ENCODE measurements at places on chromosomes 4 and X.

- no peak for DNase-seq
These were observed 34.7 kb downstream of the CSN3 start for GRCh38 chr4:70277121-70277520.

- no peak for DNase-seq
These were observed 27.4 kb downstream of the FAM13A start for GRCh38 chr4:89029591-89029990.

DNA sequence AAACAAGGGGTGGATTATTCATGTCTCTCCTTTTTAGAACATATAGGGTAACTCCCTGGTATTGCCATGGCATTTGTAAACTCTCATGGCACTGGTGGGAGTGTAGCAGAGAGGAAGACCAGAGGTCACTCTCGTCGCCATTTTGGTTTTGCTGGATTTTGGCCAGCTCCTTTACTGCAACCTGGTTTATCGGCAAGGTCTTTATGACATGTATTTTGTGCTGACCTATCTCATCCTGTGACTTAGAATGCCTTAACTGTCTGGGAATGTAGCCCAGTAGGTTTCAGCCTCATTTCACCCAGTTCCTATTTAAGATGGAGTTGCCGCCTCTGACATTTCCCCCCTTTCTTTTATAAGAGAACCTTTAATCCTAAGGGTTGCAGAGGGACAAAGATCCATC is 45.8 kb downstream of the MGST2 start:
- no peak for DNase-seq

DNA sequence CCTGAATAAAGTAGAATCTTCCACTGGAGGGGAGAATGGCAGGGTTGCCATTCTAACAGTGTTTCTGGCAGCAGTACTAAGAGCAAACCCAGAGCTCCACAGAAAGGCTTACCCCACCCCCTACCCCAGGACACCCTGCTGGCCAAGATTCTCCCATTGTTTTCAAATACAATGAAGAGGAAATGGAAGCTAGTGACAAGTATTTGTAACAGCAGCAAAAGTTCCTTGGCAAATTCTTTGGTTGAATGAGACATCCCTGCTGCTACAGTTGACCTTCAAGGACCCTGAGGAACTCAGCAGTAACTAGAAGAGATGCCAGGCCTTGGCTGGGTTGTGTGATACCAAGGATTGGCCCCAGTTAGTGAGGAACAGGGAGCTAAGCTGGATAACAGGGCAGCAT is 124.2 kb upstream of the DGKK start:
- no peak for DNase-seq

GRCh38 chr4:156598138-156598681 is 373.4 kb downstream of the PDGFC start:
- DNase-seq = no peak

DNA sequence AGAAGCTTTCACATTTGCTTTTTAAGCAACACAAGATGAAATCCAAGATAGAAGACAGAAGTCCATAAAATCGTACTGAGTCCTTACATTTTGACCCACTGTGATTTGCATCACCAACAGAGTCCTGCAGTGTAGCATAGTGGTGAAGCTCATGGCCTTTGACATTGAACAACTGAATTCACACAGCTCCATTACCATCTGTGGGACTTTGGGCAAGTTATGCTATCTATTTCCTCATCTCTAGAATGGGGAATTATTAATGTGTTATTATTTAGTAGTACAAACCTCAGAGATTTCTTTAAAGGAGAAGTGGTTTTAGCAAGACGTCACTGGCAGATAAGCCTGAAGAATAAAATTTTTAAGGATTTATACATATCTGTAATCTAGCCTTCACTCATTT is 10.7 kb downstream of the GPRIN3 start:
- no peak for DNase-seq

DNA sequence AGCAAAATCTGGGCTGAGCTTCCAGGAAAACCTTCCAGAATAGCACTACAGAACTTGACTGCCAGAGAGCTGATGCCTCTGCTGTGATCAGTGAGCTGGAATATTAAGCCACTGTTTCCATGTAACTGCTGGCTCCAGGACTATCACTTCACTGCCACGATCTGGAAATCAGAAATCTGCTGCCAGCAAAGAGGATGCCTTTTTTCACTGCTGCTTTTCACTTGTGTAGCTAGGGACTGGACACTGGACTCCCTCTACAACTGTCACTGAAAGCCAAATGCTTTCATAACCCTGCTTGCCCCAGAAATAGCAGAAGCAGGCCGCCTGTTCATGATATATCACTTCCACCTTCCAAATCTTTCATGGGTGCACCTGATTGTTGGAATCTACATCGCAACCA is 9.4 kb upstream of the AP1S2 start:
- no peak for DNase-seq

DNA sequence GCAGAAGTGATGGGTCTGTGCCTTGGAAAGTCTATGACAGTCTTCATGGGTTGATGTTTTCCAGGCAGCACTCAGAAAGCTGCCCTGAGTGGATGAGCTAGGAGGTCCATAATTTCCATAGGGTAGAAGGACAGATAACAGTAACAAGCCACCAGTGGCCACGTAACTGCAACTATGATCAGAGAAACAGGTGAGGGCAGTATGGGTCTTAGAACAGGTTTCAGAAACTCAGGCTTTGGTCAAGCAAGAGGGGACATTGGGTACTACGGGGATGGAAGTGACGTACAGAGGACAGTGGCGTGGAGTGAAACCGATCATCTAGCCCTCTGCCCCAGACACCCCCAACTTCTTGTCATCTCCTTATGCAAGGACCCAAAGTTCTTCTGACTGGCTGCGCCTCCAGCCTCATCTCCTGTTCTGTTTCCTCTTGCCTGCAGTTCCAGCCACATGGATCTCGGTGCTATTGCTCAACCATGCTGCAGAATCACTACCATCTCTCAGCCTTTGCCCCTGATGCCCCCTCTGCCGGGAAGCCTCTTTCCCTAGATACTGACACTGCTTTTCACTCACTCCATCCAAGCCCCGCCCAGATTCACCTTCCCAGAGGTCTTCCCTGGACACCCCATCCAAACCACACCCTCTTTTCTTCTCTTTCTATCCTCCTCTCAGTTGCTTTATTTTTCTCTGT is 123.4 kb downstream of the MFAP3L start:
- no peak for DNase-seq

- DNase-seq = no peak
These were observed 35.4 kb downstream of the SNX25 start for GRCh38 chr4:185244763-185245162.

GRCh38 chr4:161256172-161256571 is 907.6 kb downstream of the FSTL5 start:
- no peak for DNase-seq

DNA sequence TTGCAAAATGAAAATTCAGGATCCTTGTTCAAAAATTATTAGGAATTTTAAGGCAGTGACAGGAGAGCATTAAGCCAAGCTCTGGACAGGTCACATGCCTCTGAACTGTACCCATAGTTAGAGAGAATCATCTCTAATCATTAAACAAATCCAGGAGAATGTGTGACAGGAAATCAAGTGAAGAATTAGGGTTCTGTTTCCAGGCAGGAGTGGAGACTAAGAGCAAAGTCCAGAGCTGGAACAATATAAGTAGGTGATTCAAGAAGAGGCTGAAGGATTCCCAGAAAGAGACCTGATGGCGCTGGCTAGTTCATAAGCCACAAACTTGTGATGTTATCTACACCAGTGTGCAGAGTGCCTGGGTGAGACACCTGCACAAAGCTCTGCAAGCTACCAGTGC is 104.6 kb upstream of the PRKG2 start:
- no peak for DNase-seq

DNA sequence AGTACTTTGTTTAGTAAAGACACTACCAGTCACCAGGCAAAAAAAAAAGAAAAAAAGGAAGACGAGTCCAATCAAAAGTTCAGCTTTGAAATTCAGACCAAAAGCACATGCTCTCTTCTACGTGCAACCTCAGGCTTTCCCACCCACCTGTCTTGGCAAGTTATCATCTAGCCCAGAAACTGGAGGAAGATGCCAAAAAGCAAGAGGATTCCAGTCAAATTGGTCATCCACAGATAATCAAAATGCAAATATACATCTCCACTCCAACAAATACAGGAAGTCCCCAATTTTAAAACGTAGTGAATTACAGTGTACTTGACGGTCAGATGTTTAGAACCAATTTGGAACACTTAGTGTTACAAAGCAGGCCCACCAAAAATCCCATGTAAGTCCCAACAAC is 96.5 kb downstream of the PALLD start:
- no peak for DNase-seq

GRCh38 chr4:130808492-130808891 is 1712.5 kb downstream of the C4orf33 start:
- DNase-seq = no peak

GRCh38 chrX:99073551-99073950 is 1336.5 kb downstream of the PCDH19 start:
- no peak for DNase-seq

GRCh38 chr4:79857811-79858210 is 215.2 kb downstream of the ANTXR2 start:
- no peak for DNase-seq
